ENCODE measurements at places on chromosomes 2 and 18. TPM values are rescaled to one million over a fixed set of nuclear protein-coding genes. Genes with fewer than 3 reads are reported as not detected.

MTCL1 gene
- polyA plus RNA-seq = 23.8 TPM

- peak; percentile 84 for DNase-seq
These were observed 139.0 kb downstream of the DDX1 start for GRCh38 chr2:15730545-15731212.

GULP1 gene
- polyA plus RNA-seq = 67.8 TPM

ALKAL2 gene
- 4.9 TPM for polyA plus RNA-seq

DNA sequence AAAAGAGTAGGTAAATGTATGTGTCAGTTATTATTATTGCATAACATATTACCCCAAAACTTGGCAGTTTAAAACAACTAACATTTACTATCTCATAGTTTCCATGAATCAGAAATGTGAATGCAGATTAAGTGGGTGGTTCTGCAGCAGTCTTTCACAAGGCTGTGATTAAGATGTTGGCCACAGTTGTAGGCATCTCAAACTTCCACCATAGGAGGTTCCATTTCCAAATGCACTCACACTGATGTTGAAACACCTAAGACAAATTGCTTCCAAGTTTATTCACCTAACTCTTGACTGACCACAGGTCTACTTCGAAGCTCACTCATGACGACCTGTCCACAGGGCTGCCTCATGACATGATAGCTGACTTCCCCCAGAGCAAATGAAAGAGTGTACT, 360.8 kb downstream of the GRB14 start:
- no peak for DNase-seq

DNA sequence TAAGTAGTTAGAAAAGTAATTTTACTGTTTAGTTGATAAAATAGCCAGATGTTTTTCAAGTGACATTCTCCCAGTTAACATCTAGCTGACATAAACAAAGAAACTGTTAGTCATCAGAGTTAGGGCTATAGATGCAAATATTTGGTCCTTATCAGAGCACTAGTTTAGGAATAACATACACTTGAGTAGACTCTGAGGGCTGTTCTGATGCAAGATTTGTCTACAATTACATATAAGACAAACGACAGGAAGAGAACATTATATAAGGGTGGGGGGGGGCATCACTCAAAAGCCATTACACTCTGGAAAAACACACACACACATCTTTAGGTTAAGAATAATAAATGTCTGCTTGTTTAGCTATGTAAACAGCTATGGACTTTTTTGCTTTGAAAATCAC, 554.4 kb upstream of the LRRTM1 start:
- DNase-seq = no peak

DNA sequence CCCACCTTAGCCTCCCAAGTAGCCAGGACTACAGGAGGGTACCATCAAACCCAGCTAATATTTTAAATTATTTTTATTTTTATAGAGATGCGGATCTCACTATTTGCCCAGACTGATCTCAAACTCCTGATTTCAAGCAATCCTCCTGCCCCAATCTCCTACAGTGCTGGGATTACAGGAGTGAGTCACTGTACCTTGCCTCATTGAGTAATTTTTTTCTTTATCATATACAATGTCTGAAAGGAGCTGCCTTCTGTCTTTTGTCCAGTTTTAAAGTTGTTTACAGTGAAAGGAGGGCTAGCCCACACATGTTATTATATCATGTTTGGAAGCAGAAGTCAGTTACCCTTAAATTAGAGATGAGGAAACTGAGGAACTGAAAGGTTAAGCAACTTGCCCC, 32.5 kb downstream of the PRKRA start:
- DNase-seq = no peak

ADRA2B gene
- 4.4 TPM for polyA plus RNA-seq

- no peak for DNase-seq
These were observed 762.3 kb downstream of the DCDC2C start for GRCh38 chr2:4465671-4466070.

OTX1 gene
- not detected for polyA plus RNA-seq

DNA sequence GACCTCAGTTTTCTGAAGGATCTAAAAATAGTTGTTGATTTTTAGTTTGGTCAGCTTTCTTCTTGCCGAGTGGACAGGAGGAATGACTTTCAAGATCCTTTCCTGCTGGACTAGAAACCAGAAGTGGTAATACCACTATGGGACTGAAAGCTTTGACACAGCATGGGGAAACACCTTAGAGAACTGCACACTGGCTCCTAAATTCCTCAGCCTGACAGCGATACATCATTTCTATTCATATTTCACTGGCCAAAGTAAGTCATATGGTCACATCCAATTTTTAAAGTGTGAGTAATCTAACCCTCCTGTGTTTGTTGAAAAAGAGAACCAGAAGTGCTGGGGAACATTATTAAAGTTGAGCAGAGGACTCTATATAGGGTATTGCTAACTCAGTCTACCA, 244.7 kb upstream of the MMADHC start:
- no peak for DNase-seq

- no peak for DNase-seq
These were observed 18.4 kb upstream of the TPO start for GRCh38 chr2:1394709-1395408.

DNA sequence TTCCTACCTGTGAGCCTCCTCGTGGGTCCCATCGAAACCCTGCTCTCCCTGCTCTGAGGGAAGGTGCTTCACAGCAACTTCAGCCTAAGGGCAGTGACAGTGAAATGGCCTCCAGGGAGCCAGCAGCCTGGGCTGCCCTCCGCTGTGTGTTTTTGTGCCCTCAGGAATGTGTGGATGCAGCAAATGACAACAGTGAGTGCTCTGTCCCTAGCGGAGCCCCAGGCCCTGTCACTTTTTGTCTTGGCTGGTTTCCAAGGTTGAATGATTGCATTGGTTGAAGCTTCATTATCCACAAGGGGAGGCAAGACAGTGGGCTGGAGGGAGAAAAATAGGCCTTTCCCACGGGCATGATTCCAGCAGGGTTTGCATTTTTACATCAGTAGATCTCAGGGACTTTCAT, 42.9 kb downstream of the STON1 start:
- no peak for DNase-seq

SMYD1 gene
- not detected for polyA plus RNA-seq

TAF4B gene
- polyA plus RNA-seq = 5.6 TPM

DNA sequence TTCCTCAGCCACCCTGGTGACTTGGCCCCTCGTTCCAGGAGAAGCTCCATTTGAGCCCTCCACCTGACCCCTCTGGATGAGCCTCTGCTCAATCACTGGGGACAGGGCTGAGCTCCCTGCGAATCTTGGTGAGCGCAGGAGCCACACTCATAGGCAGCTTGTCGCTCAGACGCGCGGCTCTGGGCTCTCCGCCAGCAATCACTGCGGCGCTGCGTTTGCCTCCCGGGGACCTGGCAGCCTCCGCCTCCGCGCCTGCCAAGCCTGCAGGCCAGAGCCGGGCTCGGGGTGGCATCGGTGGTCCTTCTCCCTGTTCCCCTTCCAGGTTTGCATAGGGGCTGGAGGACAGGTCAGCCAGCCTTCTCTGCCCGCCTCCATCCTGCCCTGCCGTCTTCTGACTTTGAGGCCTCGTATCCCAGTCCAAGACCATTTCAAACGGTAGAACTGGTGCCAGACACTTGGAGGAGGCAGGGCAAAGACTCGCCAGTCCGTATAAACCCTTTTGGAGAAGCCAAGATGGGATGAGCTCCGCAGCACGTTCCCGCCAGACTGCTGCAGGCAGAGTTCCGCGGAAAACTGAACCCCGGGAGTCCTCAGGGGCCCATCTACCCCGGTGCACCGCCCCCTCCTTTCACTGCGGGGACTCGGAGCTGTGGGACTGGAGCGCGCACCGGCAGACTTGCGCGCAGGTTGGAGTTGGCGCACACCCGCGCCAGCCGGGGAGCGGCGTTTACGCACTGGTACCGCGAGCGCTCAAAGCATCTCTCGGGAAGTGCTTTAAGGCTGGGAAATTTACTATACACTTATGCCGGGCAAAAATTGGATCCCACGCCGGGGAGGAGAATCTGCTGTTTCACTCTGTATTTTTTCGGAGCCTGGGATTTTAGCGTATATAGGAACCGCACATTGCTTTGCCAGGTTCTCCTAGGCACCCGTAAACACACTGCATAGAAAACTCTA, 1.1 kb upstream of the TACR1 start:
- DNase-seq = peak; percentile 14

GRCh38 chr2:126657636-126658318, 1.8 kb downstream of the GYPC start:
- peak; percentile 83 for DNase-seq

DNA sequence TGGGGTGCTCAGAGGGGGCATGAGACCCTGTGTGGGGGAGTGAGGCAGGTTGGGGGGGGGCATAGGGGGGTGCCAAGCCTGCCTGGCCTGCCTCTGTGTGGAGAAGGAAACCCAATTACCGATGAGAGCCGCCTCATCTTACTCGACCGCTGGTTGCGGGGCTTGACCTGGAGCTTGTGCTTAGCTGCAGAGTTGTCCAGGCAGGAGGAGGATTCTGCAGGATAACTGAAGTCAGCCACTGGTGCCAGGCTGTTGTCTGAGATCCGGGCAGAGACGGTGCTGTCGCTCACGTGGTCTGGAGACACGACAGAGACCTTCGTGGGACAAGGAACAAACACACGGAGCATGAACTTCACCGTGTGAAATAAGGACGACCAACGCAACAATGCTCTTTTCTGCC, 95.9 kb upstream of the MGAT4A start:
- DNase-seq = no peak

GRCh38 chr2:182541268-182541667, 114.4 kb upstream of the PDE1A start:
- DNase-seq = no peak

- peak; percentile 64 for DNase-seq
These were observed 129.2 kb upstream of the MEIS1 start for GRCh38 chr2:66305718-66306117.

- DNase-seq = no peak
These were observed 45.0 kb downstream of the EVA1A start for GRCh38 chr2:75515584-75516368.

DNA sequence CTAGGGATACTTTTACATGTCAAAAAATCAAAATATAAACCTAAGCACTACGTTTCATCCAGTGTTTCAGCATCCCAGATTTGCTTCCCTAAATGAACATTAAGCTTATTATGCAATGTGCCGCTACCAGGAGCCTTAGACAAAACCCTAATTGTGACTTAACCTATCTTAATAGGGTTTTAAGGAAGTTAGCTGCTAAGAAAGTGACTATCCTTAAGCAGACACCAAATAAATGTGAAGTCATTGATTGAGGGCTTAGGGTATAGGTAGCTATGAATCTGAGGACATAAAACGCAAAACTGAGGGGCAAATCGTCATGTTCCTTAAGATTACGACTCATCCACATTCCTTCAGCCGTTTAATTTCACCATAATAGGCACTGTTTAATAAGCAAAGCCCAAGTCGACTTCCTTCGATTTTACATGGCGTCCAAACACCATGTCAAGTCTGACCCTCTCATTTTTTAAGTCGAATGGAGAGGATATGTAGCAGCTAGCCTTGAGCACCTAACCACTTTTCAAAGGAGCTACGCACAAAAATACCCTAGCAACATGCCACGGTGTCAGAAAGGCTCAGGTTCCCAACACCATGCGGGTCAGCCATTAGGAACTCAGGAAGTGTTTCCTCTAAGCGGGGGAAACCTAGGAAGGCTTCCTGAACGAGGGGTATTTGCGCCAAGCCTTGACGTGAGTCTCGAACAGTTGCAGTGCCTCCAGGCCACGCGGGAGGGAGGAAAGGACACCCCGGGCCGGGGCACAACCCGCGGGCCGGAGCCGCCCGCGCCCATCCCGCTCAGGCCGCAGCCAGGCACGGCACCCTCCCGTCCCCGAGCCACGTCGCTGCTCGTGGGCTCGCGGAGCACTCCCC, 1.0 kb downstream of the HDLBP start:
- DNase-seq = peak; percentile 34

SCYGR4 gene
- polyA plus RNA-seq = not detected

- DNase-seq = no peak
These were observed 105.8 kb downstream of the GALNT14 start for GRCh38 chr2:31032475-31032874.

FNDC4 gene
- 6.8 TPM for polyA plus RNA-seq

DNA sequence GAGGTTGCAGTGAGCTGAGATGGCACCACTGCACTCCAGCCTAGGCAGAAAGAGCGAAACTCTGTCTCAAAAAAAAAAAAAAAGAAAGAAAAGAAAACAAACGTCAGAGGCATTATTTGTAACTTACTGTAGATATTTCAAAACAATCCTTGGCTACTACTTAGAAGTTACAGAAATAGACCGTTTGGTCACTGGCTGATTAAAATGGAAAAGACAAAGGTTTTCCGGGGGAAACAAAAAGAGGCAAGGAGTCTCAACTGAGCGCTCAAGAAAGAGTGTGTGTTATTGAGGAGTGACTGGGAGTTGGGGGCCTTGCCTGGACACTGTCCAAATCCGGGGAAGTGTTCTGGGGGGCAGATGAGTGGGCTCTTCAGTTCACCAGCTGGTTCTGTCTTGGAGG, 47.6 kb downstream of the TEX44 start:
- no peak for DNase-seq

All from left kidney (tissue), 8 donors.